ENCODE measurements at places on chromosomes 5 and 9. TPM values are rescaled to one million over a fixed set of nuclear protein-coding genes. Genes with fewer than 3 reads are reported as not detected.
A peak's percentile ranks its signal among the peaks of the same experiment; 100 is the strongest.

- no peak for DNase-seq
These were observed 121.7 kb downstream of the FOCAD start for GRCh38 chr9:20805766-20806165.

CFAP90 gene
- 0.11 TPM for total RNA-seq

GRCh38 chr9:107693625-107694326, 204.2 kb upstream of the KLF4 start:
- DNase-seq: no peak

DRD1 gene
- total RNA-seq: not detected

GRCh38 chr5:154486427-154486866, 8.4 kb upstream of the HAND1 start:
- no peak for DNase-seq

CKMT2 gene
- 1.2 TPM for total RNA-seq

GRCh38 chr5:6457592-6457991, 8.9 kb downstream of the UBE2QL1 start:
- DNase-seq: no peak

- DNase-seq: no peak
These were observed 190.4 kb downstream of the TARS1 start for GRCh38 chr5:33631139-33631538.

GRCh38 chr9:133711428-133712220, 26.5 kb downstream of the SARDH start:
- DNase-seq: no peak

GRCh38 chr9:109770101-109770500, 9.9 kb upstream of the PALM2AKAP2 start:
- DNase-seq: no peak

DNA sequence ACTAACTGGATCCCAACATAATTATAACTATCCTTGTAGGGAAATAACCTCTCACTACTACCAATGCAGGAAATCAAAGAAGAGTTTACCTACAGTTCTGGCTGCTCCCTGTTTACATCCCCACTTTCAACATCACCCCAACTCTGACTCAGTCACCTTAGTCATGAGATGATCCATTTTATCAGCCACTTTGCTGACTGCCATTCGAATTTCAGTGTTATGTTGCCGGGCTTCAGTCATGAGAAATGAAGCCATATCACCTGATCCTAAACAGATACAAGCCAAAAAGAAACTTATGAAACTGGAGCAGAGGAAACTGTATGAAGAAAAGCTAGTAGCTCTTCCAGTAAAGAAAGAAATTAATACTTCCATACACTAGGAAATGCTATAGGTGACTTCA, 33.7 kb downstream of the SLC31A2 start:
- no peak for DNase-seq

- DNase-seq: no peak
These were observed 9.3 kb downstream of the ZBED3 start for GRCh38 chr5:77077829-77078176.

RLN1 gene
- total RNA-seq: not detected

PCDHA9 gene
- total RNA-seq: not detected

GARIN3 gene
- total RNA-seq: not detected

- DNase-seq: no peak
These were observed 51.7 kb downstream of the MAN2A1 start for GRCh38 chr5:109741390-109741789.

TTC16 gene
- not detected for total RNA-seq

IL5 gene
- not detected for total RNA-seq

DNA sequence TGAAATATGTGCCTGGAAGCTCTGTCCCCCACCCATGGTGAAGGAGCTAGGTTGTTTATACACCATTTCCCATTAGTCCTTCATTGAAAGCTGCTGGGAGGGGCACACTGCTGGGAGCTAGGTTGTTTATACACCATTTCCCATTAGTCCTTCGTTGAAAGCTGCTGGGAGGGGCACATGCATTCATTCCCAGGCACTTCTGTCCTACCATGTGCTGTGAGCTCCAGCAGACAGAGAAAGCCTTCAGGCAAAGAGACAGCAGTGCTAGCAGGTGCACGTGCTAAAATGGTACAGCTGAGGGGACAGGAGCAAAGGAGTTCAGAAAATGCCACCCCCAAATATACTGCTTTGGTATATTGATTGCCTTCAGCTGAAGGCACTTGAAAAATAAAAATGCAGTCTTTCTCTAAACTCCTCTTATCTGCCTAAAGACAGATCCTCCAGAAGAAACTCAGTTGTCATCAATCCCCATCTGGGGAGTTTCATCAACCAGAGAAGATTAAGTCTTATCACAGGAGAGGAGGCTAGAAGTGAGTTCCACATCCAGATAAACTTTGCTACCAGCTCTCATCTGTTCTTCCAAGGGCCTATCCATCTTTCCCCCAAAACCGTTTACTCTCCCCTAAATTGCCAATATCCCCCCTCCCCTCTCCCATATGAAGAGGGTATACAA, 27.7 kb upstream of the DAPK1 start:
- no peak for DNase-seq

DNA sequence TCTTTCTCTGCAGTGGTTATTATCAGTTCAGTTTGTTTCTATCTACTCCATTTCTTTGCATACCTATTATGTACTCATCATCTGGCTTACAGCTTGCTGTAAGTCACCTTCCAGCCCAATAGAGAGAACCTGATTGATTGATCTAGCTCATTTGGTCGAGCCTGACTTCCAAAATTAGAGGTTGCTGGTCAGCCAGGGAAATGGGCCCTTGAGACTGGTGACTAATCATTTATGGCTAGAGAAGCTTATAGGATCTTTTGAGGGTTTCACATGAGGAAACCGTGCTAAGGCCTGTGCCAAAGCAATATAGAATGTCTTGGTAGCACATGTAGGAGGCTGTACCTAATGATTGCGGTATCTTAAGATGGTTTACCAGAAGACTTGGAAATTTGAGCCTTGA, 5.8 kb downstream of the SREK1 start:
- DNase-seq: no peak

GRCh38 chr5:171639966-171640365, 145.7 kb upstream of the SMIM23 start:
- DNase-seq: no peak

DNA sequence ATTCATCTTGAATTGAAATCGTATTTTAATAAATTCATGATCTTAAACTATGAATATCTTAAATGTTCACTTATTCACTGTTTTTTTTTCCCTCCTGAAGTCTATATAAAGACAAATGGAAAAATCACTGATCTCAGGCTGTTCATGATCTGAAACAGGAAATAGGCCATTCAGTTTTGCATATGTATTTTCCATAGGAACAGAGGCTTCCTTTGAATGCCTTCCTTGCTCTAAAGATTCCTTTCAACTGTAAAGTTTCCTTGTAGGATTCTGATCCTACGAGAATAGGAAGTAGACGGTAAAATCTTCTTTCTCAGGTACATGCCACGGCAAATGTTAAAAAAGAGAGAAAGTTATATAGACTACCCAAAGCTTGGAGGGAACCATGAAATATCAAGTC, 194.4 kb upstream of the PPP1R2B start:
- DNase-seq: no peak

GRCh38 chr5:14450018-14450524, 131.5 kb upstream of the OTULINL start:
- no peak for DNase-seq

CCDC192 gene
- total RNA-seq: not detected

DNA sequence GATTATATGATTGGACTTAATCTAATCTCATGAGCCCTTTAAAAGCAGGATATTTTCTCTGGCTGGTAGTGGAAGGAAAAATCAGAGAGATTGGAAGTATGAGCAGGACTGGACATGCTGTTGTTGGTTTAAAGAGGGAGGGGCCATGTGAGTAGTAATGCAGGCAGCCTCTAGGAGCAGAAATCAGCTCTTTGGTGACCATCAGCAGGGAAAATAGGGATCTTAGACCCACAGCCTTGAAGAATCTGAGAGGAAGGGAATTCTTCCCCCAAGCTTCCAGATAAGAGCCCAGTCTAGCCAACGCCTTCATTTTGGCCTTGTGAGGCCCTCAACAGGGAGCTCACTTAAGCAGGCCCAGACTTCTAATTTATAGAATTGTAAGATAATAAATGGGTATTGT, 9.5 kb downstream of the SH3GL2 start:
- DNase-seq: no peak

HTR1A gene
- total RNA-seq: not detected

DNA sequence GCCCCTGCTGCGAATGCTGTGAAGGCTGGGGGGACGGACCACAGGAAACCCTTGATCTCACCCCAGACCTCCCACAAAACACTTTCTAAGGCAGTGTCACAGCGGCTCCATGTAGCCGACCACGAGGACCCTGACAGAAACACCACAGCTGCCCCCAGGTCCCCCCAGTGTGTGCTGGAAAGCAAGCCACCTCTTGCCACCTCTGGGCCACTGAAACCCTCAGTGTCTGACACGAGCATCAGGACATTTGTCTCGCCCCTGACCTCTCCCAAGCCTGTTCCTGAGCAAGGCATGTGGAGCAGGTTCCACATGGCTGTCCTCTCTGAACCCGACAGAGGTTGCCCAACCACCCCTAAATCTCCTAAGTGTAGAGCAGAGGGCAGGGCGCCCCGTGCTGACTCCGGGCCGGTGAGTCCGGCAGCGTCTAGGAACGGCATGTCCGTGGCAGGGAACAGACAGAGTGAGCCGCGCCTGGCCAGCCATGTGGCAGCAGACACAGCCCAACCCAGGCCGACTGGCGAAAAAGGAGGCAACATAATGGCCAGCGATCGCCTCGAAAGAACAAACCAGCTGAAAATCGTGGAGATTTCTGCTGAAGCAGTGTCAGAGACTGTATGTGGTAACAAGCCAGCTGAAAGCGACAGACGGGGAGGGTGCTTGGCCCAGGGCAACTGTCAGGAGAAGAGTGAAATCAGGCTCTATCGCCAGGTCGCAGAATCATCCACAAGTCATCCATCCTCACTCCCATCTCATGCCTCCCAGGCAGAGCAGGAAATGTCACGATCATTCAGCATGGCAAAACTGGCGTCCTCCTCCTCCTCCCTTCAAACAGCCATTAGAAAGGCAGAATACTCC, 84.7 kb downstream of the GOLPH3 start:
- no peak for DNase-seq

- no peak for DNase-seq
These were observed 239.2 kb downstream of the PIK3R1 start for GRCh38 chr5:68454766-68455165.

- no peak for DNase-seq
These were observed 491.1 kb downstream of the CCDC171 start for GRCh38 chr9:16043756-16044578.

- no peak for DNase-seq
These were observed 423.9 kb downstream of the DMRT2 start for GRCh38 chr9:1473956-1474634.

DNA sequence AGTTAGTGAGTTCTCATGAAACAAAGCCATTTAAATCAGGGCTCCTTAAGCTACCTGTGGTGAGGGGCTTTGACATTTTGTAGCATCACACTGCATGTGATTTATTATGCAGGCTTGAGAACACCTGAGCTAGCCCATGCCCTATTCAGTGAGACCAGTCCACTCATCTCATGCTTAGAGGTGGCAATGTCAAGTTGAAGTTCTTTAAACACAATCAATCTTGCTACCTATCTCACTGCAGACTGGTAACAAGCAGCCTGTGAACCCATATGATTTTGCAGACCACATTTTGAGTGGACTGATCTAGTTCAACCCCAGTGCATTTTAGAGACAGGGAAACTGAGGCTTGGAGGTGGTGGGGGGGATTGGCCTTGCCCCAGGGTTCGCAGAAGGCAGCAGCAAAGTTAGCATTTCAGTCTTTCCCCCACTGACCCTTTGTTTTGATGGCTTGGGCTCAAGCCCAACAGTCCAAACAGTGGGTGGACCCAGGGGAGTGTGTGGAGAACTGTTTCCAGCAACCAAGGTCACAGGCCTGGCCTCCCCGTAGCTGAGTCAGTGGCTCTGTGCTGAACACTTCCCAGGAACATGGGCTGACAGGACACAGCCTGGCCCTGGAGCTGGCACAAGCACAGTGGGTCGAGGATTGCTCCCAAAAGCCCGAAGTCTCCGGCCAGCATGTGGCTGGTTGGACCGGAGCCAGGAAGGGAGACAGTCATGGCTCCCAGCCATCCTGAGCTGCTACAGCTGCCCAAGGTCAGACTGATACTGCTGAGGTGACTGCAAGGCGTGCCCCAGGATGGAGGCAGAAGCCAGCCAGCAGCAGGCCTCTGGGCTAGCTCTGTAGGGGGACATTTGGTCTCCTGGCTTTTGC, 95.3 kb downstream of the RGS3 start:
- peak; percentile 83 for DNase-seq

All from HepG2 (cell line).